ENCODE measurements at places on chromosomes 3 and 15.

GRCh38 chr3:129230311-129231019 lies 18.9 kb upstream of the COPG1 start:
- no peak for DNase-seq

DNA sequence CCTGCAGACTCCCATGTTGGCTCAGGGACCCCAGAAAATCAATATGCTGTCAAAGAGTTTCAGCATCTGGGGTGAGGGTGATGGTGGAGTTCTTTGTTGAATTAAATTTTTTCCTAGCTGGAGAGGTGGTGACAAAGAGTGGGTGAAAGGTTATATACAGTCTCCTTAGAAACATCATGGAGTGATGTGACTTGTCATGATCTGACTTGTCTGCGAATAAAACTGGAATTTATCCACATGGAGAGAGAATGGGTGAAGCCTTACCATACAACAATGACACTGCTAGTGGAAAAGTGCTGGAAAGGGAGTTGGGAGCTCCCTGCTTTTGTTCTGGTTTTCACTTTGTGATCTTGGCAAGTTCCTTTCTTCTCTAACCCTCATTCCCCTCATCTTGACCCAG lies 75.0 kb downstream of the ARNT2 start:
- no peak for DNase-seq

DNA sequence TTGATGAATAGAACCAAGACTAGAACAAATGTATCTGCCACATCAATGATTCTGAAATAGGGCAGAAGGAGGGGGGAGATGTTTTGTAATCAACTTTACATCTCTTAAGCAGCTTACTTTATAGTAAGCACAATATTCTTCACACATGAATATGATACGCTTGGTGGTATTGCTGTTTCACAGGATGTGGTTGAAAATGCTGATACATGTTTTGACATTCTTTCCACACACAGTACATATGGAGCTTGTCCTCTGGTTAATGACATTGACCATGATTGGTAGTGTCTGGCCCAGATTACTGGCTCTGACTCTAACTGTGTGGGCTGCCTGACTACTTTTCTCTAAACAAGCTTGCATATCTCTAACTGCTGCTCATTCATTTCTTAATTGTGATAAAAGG lies 168.9 kb downstream of the KLHL25 start:
- DNase-seq = no peak

DNA sequence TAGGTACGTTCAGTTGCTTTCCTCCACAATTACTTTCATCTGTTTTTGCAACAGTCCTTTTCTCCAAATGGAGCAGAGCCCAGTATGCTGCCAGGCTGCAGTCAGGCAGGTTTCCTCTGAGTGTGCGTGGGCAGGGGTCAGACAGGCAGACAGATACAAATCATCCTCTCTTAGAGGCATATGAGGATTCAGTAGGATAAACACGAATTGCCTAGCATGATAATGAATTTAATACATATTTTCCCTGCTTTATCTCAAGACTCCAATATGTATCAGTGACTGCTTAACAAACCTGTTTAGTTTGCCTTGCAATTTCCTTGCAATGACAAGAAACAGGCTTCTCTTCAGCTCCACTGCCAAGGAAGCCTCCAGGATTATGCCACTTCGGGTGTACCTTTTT lies 140.7 kb upstream of the NR2E3 start:
- no peak for DNase-seq

- DNase-seq = no peak
Measured at GRCh38 chr3:156675830-156676767, 1.7 kb downstream of the TIPARP start.

GRCh38 chr3:179046497-179047353 lies 24.9 kb downstream of the ZMAT3 start:
- DNase-seq = no peak

GRCh38 chr3:29410220-29410619 lies 129.3 kb downstream of the RBMS3 start:
- DNase-seq = no peak

GRCh38 chr3:185087419-185087818 lies 65.4 kb downstream of the C3orf70 start:
- DNase-seq = no peak

DNA sequence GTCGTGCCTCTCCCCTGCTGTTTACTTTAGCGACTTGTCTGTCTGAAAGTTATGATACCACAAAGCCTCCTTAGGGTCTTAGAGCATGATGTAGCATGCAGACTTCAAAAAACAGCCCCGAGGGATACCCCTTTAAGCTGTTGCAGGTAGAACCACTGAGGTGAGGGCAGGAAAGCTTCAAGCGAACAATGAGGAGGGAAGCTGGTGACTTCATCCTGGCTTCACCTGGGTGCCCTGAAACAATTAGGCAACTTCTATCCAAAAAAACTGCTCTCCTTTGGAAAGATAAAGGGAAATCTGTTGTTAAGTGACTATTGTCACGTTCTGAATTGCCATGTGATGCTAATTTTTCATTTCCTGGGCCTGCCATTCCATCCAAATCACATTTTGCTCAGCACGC lies 231.6 kb downstream of the SOX2 start:
- no peak for DNase-seq

DNA sequence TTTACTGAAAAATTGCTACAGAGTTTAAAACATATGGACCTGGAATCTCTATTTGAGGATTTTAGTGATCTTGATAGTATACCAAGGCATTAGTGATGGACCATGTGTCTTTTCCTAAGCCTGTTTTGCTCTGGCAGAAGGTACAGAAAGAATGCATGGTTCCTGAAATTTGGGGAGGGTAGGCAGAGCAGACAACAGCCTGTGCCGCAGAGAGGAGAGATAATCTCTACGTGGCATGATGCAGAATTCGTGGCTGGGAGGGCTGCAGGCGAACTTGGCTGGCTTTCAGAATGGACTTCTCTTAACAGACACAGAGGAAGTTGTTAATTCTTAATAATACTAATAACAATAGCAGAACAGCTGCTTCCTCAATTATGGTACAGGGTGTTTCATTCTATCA lies 137.5 kb upstream of the FOXB1 start:
- DNase-seq = no peak

GRCh38 chr3:158696618-158697017 lies 24.2 kb upstream of the LXN start:
- DNase-seq = no peak

DNA sequence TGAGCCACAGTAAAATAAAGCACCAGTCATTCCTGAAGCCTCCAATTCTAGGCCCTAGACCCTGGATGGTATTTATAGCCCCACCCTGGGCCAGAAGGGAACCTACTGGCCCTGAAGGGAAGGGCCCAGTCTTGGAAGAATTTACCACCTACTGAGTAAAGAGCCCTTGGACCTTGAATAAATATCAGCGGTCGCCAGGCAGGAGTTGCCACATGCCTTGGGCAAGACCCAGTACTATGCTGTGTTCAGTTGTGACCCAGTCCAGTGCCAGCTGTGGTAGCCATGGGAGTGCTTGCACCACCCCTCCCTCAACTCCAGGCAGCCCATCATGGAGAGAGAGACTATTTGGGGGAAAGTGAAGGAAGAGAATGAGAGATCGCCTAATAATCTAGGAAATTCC lies 27.0 kb downstream of the NCBP2 start:
- no peak for DNase-seq

GRCh38 chr15:56749982-56750381 lies 16.7 kb upstream of the ZNF280D start:
- DNase-seq = no peak

DNA sequence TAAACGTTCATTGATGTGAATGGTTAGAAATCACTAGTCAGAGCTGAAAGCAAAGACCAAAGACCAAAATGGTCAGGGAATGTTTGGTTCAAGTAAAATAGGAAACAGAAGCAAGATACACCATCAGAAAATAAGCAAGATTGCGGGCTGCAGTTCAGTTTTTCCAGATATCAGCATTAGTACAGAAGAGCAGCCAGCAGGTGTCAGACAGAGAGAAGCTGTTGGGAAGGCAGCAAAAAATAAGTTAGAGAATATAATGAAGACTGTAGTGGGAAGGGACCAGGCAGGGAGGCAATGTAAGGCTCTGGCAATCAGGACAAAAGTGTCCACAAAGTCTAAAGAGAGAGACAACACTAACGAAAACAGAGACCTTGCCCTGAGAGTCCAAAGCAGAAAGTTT lies 639.4 kb upstream of the NAALADL2 start:
- DNase-seq = no peak

All from D721Med (cell line).